ENCODE measurements at places on chromosomes 7 and 10. TPM values are rescaled to one million over a fixed set of nuclear protein-coding genes. Genes with fewer than 3 reads are reported as not detected.

HTR5A gene
- not detected for polyA plus RNA-seq

CPN1 gene
- polyA plus RNA-seq = not detected

VPS26A gene
- 27.9 TPM for polyA plus RNA-seq

PON3 gene
- 3.4 TPM for polyA plus RNA-seq

PILRA gene
- 1.4 TPM for polyA plus RNA-seq

SRRM3 gene
- 3.8 TPM for polyA plus RNA-seq

ABHD11 gene
- polyA plus RNA-seq = 22.9 TPM

IFIT1B gene
- polyA plus RNA-seq = not detected

CALHM1 gene
- polyA plus RNA-seq = not detected

RNLS gene
- 18.5 TPM for polyA plus RNA-seq

STEAP4 gene
- polyA plus RNA-seq = 2.3 TPM

GDF10 gene
- polyA plus RNA-seq = not detected

SPDYE1 gene
- polyA plus RNA-seq = not detected

ANAPC16 gene
- polyA plus RNA-seq = 231 TPM

CAV2 gene
- 15.7 TPM for polyA plus RNA-seq

TRIM73 gene
- 22.3 TPM for polyA plus RNA-seq
